ENCODE measurements at places on chromosomes 2 and 18.

DNA sequence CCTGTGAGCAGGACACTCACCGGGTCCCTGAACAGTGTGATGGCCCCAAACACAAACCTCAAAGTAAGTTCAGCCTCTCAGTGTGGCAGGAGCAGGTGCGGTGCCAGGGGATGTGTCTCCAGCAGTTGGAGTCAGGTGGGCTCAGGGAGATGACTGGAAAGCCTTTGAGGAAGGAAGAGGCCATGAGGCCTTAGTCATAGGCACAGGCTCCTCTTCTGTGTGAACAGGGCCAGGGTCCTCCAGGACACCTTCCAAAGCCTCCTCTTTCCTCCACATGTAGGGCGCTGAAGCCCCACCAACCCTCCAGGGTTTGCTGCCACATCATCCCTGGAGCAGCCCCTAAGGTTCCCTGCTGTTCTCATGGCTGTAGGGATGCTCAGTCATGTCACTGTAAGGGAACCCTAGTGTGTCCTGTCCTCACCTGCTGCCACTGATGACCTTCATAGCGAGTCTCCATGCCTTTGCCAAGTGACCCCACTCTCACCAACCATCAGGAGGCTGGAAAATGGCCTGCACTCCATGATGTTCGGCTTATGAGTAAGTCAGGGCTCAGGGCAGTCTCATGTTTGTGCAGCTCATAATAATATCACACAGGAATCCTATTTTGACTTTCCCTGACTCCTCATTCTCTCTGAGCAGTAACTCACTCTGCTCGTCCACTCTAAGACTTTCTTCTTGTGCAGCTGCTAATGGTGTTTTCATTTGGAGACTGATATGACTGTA lies 1152.9 kb downstream of the RPIA start:
- DNase-seq = no peak

DNA sequence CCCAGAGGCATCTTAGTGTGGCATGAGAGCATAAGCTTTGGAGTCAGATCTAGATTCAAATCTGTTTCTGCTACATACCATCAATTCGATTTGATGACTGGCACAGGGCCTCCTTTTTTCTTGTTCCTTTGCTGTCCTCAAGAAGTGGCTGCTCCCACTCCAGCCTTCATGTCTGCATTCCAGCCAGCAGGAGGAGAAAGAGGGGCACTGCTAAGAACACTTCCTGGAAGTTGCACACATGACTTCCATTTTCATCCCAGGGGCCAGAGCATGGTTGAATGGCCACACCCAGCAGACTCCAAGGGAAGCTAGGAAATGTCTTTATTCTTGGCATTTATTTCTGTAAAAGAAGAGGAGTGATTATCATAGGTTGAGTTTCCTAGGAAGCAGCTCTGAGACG lies 50.4 kb downstream of the EML6 start:
- DNase-seq = no peak

- no peak for DNase-seq
Measured at GRCh38 chr2:96423291-96423690, 81.9 kb downstream of the NEURL3 start.

DNA sequence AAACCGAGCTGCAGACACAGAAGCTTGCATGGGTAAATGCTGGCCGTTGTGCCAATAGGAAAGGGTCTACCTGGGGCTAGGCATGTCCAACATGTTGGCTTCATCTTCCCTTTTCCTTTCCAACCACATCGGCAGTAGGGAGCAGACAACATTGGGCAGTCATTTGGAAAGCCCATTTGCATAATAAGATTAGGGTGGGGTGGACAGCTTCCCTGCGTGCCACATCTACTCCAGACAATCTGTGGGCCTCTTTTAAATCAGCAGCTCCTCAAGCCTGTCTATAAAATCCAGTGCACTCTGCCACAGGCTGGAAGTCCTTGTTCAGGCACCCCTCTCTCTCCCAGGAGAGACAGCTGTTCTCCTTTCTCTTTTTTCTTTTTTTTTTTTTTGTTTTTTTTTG lies 203.6 kb upstream of the KYNU start:
- no peak for DNase-seq

DNA sequence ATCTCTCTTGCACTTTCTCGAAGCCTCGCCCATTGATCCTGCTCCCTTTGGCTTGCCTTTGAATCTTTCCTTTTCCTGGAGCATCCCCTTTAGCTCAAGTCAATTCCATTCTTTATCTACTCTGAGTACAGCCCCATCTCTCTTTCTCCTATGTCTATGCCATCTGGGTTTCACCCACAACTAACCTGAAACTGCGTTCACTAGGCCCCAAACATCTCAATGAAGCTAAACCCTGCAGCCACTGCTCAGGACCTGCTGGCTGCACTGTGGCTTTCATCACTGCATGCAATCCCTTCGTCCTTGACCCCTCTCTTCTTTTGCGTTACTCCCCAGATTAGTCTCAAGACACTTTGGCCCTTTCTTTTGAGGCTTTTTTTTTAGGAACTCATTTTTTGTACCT lies 81.6 kb upstream of the CYRIA start:
- no peak for DNase-seq
